Uterine smooth muscle cell (primary cell): ENCODE measurements at places on chromosomes 16 and 17. TPM values are rescaled to one million over a fixed set of nuclear protein-coding genes. Genes with fewer than 3 reads are reported as not detected.

OR3A3 gene
- total RNA-seq = 0.33 TPM in 1 of 2 replicates, not detected in the other

SLC5A2 gene
- under 0.01 TPM in 1 of 2 replicates, not detected in the other for total RNA-seq

ZP2 gene
- not detected in 2 replicates for total RNA-seq

METTL26 gene
- total RNA-seq = 69.9 and 100 TPM in 2 replicates

SPATA22 gene
- total RNA-seq = not detected in 2 replicates

GCGR gene
- total RNA-seq = not detected in 2 replicates

TSNAXIP1 gene
- total RNA-seq = 0.50 and 0.89 TPM in 2 replicates

SLC43A2 gene
- 2.1 and 2.9 TPM in 2 replicates for total RNA-seq

CD300A gene
- total RNA-seq = not detected in 2 replicates

BAIAP3 gene
- total RNA-seq = 0.12 and 0.33 TPM in 2 replicates

CRISPLD2 gene
- 4.5 and 5.4 TPM in 2 replicates for total RNA-seq

LPCAT2 gene
- total RNA-seq = 18.5 and 28.1 TPM in 2 replicates

USB1 gene
- 30.6 and 32.0 TPM in 2 replicates for total RNA-seq

TMEM238L gene
- not detected in 2 replicates for total RNA-seq

HS3ST2 gene
- total RNA-seq = 0.11 and 0.75 TPM in 2 replicates
